ENCODE measurements at places on chromosomes 16 and 17. TPM values are rescaled to one million over a fixed set of nuclear protein-coding genes. Genes with fewer than 3 reads are reported as not detected.
A peak's percentile ranks its signal among the peaks of the same experiment; 100 is the strongest.

DNA sequence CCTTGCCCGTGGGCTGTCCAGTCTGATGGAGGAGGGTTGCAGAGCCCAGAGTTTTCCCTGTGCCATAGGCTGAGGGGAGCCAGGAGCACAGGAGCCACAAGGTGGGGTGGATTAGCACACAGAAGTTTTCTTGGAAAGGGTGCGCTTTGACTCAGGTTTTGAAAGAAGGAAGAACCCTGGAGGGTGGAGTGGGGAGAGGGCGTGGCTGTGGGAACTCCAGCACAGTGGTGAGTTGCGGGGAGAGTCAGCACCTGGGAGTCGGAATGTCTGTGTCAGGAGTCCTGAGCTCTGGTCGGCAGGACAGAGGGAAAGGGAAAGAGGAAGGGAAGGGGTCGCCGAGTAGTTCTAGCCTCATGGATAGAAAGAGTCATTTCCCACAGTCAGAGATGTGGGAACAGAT is 8.9 kb upstream of the KRT14 start:
- DNase-seq = no peak

GRCh38 chr16:70579648-70580630 is 56.3 kb downstream of the SF3B3 start:
- DNase-seq = no peak

DNA sequence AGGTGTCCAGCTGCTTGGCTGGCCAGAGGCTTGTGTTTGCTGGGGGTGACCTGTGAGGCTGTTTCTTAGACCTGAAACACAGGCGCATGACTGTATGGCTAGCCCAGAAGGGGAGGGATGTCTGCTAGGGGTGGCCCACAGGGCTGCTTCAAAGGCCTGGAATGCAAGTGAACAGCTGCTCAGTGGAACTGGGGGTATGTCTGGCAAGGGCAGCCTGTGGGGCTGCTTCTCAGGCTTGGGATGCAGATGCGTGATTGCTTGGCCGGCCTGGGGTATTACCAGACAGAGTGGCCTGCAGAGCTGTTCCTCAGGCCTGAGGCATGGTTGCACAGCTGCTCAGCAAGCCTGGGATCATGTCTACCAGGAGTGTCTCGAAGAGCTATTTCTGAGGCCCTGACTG is 20.5 kb downstream of the TANC2 start:
- no peak for DNase-seq

DNA sequence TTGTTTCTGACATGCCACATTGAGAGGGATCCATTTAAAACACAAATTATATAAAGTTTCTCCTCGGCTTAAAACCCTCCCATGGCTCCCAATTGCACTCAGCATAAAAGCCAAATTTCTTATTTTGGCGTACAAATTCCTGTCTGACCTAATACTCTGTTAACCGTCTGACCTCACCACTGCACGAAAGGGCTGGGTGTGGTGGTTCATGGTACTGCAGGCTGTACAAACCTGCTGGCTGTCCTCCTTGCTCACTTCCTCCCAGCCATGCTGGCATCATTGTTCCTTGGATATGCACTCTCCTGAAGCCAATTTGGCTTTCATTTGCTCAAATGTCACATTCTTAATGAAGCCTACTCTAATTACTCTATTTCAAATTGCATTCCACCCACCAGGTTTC is 301.6 kb upstream of the C16orf82 start:
- DNase-seq = no peak

GRCh38 chr16:1488054-1488601 is 616 bp downstream of the PTX4 start:
- no peak for DNase-seq

DNA sequence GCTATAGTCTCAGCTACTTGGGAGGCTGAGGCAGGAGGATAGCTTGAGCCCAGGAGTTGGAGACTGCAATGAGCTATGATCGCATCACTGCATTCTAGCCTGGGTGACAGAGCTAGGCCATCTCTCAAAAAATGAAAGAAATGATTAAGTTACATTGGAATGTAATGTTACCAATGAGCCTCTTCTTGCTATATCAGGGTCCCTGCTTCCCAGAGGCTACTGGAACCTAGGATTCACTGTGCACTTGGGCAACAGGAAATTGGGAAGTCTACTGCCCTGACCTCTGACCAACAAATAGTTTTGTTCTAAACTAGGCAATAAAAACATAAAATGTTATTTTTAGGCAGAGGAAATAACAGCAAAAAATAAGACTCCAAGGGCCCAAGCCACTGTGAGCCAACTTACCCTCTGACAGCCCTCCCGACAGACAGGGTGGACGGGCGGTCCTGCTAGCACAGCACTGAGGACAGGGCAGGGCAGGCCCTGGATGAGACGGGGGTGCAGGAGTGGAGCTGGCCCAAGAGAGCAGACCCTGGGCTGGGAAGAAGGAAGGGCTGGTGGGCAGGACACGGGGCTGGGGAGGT is 27.5 kb downstream of the NSMCE1 start:
- no peak for DNase-seq

DNA sequence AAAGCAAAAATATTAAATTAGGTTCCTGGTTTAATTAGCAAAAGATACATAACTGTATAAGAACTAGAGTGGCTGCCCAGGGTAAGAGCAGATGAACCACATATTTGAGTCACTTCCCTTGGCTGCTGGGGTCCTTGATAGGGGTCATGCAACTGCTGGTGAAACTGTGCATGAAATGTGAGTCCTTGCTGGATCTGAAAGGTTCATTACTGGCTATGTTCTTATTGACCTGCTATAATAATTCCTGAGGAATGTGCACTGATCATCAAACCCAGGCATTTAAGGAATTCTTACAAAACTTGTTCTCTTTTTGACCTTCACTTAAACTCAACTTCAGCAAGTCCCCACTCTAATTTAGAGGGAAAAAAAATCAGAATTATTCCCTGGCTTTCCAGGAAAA is 183.4 kb downstream of the ZNF18 start:
- DNase-seq = no peak

- peak; percentile 2 for DNase-seq
Observed at GRCh38 chr16:18959031-18959505, 24.7 kb upstream of the TMC7 start.

The SLC16A3 gene
- total RNA-seq = 67.8 TPM

DNA sequence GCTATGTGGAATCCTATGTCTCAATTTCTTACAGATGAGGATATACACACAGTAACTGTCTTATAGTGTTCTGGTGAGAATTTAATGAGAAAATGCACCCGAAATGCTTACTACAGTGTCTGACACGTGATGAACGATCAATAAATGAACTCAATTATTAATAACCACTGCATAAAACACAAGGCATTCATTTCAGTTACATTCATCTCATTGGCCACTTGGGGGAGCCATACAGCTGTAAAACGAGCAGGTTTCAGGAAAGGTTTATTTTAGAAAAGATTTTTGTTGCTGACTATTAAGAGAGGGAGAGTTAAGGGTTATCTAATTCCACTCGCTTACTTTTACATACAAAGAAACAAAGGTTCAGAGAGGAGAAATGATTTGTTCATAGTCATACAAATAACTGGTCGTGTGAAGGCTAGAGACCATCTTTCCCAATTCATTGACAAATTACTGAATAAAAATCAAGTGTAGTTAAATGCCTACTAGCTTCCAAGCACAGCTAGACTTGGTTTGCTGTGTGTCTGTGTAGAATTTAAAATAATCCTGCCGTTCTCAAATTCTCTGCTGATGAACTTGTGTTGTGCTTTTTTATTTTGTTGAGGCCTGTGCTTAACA is 160.1 kb downstream of the MAP2K4 start:
- DNase-seq = peak; percentile 65

GRCh38 chr16:85111184-85111583 is 1.1 kb downstream of the CIBAR2 start:
- no peak for DNase-seq

- no peak for DNase-seq
Observed at GRCh38 chr16:75317101-75317522, 65.7 kb upstream of the BCAR1 start.

DNA sequence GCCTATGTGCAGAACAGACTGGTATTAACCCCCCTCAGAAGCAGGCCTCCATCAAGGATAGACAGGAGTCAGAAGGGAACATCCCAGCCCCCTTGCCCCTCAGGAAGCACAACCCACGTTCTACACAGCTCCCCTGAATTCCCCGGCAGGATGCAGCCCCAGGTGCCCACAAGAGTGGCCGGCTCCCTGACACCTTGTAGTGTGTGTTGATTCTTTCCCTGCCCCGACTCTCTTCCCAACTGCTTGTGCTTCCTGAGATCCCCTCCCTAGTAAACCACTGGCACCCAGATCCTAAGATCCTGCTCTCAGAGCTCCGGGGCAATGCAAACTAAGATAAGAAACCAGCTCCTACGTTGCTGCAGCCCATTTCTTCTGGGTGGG is 34.8 kb upstream of the LITAF start:
- no peak for DNase-seq

- DNase-seq = no peak
Observed at GRCh38 chr16:81463296-81463890, 18.8 kb downstream of the CMIP start.

The STH gene
- total RNA-seq = not detected

The KRT31 gene
- not detected for total RNA-seq

The DERL2 gene
- 20.2 TPM for total RNA-seq

GRCh38 chr17:19311421-19312215 is 50.9 kb downstream of the B9D1 start:
- DNase-seq = peak; percentile 72

- no peak for DNase-seq
Observed at GRCh38 chr16:675884-676564, 553 bp downstream of the RHBDL1 start.

- DNase-seq = no peak
Observed at GRCh38 chr17:81928544-81929252, 1.2 kb upstream of the MAFG start.

GRCh38 chr16:50334106-50334975 is 34.4 kb downstream of the BRD7 start:
- no peak for DNase-seq

The GAS2L2 gene
- total RNA-seq = under 0.01 TPM

DNA sequence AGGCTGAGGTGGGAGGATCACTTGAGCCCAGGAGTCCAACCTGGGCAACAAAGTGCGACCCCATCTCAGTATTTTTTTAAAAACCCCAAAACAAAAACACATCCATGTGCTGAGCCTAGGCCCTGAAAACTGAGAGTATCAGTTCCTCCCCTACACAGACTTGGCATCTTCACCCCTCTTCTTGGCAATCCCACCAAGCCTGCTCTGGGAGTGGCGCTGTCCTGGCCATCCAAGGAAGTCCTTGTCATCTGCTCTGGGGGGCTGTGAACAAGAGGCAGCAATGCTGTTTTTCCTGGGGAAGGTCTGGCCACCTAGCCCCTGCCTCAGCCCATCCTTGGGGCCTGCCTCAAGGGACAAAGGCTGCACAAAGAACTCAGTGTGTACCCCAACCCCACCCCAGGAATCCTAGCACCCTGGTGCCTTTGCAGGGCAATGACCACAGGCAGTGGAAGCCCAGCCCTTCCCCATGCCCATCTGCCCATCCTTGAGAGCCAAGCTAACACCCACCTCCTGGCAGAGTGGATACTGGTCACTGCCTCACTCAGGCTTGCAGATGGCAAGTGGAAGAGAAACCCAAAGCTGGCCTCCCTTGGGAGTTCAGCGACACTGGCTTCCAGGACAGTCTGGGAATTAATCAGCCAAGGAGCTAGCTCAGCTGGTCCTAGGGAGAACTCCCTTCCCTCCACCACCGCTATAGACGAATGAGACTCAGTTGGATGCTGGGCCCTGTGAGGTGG is 14.8 kb upstream of the GFOD2 start:
- no peak for DNase-seq
